ENCODE measurements at places on chromosomes 6 and 20.

DNA sequence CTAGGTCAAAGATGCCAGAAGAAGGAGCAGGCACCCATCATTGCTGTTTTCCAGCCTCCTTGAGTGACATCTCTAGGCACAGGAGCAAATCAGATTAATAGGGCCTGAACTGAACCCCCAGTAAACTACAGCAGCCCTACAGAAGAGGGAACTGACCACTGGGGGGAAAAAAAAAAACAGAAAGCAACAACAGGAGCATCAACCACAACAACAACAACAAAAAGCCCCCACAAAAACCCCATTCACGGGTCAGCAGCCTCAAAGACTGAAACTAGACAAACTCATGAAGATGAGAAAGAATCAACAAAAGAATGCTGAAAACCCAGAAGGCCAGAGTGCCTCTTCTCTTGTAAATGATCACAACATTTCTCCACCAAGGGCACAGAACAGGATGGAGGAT lies 537.4 kb upstream of the BTBD3 start:
- DNase-seq = no peak

DNA sequence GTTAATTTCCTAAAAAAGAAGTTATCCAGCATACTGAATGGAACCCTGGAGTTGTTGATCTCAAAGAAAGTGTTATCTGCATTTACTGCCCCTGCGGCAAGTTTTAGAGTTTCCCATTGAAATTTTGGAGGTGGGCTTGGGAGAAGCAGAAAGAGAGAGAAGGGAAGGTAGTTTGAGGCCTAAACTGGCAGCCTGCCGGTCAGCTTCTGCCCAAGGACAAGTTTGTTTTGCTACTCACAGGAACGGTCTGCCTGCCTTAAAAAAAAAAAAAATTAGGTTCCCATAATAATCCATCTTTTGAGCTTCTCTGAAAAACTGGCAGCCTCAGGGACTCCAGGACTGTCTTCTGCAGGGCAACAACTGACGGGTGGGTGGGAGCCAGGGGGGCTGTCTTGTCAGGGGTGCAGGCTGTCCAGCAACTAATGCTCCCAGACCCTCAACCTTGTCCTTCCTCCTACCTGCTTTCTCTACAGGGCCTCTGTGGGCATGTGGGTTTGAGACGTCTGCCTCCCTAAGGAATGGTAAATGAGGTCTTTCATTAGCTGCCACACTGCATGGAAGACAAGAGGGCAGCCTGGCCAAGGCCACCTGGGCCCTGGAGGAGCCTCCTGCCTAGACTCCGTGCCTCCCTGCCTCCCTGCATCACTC lies 176.1 kb upstream of the KCNG1 start:
- DNase-seq = no peak

DNA sequence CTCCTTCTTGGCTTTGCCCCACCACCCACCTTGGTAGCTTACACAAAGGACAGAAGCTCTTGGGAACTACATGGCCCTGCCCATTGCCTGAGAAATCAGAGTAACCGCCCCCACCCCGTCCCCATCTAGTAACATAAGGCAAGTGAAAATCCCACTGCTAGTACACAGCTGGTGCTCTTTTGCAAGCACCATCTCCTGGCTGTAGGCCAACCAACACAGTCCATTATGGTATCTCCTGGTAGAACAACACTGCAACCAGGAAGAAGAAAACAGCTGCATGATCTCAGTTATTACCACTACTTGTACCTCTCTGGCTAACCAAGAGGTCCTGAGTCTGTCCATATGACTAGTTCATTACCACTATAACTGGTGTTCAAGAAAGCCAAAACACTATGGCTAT lies 841.1 kb upstream of the MANEA start:
- DNase-seq = no peak

- DNase-seq = no peak
Measured at GRCh38 chr20:51935003-51935358, 132.7 kb upstream of the SALL4 start.

Measured in activated CD4-positive, alpha-beta T cell treated with anti-CD3 and anti-CD28 coated beads for 4 hours (primary cell).